K562 (cell line): ENCODE measurements at places on chromosomes 16 and 17.

DNA sequence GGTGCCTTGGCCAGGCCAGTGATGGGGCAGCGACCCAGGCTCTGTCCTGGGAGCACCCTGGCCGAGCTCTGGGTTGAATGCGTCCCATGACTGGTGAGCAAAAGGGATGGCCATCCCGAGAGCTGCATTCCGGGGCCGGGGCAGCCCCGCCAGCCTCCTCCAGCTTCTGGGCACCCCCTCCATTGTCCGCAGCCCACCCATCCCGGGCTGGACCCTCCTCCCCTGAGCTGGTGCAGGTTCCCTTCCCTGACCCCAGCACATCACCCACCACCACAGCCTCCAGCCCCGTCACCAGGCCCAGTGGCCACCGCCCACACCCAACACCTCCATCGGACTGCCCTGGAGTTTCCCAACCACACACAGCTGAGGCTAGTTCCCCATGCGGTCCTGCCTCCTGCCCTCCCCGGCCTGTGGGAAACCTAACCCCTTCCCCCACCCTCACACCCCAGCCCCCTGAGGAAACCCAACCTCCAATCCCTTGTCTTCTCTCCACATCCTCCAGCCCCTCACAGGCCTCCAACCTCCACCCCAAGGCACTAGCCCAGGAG is 16.2 kb upstream of the PVALEF start:
- peaks cover 52% of the 10 kb centered on the region for H3K27me3 ChIP-seq
- no peak overlapping the region for H3K27ac ChIP-seq
- H3K4me3 ChIP-seq = no peak overlapping the region
- peaks cover 6% of the 10 kb centered on the region; the same call in 1 of the 3 replicates for H3K4me1 ChIP-seq
- no peaks in the 10 kb centered on the region for H3K36me3 ChIP-seq
- DNase-seq = no peak

DNA sequence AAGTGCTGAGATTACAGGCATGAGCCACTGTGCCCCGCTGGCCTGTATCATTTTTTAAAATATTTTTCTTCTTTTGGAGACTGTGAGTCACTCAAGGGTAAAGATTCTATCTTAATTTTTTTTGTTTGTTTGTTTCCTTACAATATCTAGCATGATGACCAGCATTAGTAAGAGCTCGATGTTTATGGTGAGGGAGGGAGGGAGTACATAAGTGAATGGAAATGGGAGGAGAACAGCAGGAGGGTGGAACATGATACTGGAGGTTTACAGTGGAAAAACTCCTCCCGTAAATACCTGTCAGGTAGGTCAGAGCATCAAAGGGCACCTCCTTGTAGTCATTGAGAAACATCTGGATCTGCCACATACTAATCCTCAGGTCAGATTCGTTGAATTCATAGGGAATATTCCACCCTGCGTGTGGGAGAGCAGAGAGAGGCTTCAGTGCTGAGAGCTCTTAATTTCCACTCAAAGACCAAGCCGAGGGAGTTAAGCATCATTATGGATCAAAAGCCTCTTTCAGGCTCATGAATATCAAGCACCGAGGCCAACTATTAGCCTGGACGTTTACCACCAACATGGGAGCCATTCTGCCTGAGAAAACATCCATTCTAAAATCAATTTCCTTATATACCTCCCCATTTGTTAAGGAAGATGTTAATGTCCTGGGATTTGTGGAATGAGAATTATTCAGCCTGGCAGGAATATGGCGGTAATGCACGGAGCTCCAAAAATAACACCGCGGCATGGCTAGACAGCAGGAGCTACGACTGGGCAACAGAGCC is 51.8 kb downstream of the LYRM1 start:
- DNase-seq = no peak
- H3K4me1 ChIP-seq = peaks cover 8% of the 10 kb centered on the region; the same call in 1 of the 2 replicates
- no peaks in the 10 kb centered on the region for H3K36me3 ChIP-seq
- H3K27me3 ChIP-seq = no peaks in the 10 kb centered on the region
- no peak overlapping the region for H3K4me3 ChIP-seq

- H3K4me3 ChIP-seq = no peak overlapping the region
- no peaks in the 10 kb centered on the region for H3K4me1 ChIP-seq
- no peak for DNase-seq
- no peaks in the 10 kb centered on the region for H3K27me3 ChIP-seq
Measured at GRCh38 chr17:30796016-30796415, 28.5 kb downstream of the CRLF3 start.

GRCh38 chr17:76051561-76051960 is 20.8 kb downstream of the SRP68 start:
- no peaks in the 10 kb centered on the region for H3K27me3 ChIP-seq
- peaks cover 9% of the 10 kb centered on the region; the same call in 2 of the 3 replicates for H3K4me1 ChIP-seq
- DNase-seq = no peak
- H3K27ac ChIP-seq = no peak overlapping the region
- H3K36me3 ChIP-seq = peaks cover 80% of the 10 kb centered on the region

- H3K4me1 ChIP-seq = no peaks in the 10 kb centered on the region; the same call in 2 of the 3 replicates
- H3K36me3 ChIP-seq = peaks cover 15% of the 10 kb centered on the region; the same call in 1 of the 3 replicates
- peaks cover 3% of the 10 kb centered on the region; the same call in 2 of the 3 replicates for H3K27me3 ChIP-seq
- peak overlapping the region; percentile 56; the same call in 1 of the 2 replicates for H3K4me3 ChIP-seq
- no peak overlapping the region for H3K27ac ChIP-seq
Measured at GRCh38 chr16:89949756-89950155, 1.2 kb downstream of the DEF8 start.

- no peaks in the 10 kb centered on the region for H3K27me3 ChIP-seq
- peaks cover 88% of the 10 kb centered on the region; the same call in 2 of the 3 replicates for H3K36me3 ChIP-seq
- DNase-seq = peak; percentile 62
- H3K4me1 ChIP-seq = no peaks in the 10 kb centered on the region
- no peak overlapping the region for H3K27ac ChIP-seq
Measured at GRCh38 chr17:4074831-4075495, 67.9 kb downstream of the ZZEF1 start.

DNA sequence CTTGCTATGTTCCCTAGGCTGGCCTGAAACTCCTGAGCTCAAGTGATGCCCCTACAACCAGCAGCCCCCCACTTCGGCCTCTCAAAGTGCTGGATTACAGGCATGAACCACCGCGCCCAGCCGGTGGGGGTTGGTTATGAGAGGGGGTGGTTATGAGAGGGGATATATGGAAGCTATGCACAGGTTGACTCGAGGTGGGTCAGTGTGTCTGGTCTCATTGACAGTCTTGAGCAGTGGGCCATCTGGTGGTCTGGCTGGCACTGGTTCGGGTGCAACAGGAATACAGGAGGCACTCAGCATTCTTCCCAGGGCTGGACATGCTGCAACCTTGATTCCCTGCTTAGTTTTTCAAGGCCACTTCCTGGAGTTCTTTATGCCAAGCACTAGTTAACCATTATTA is 5.6 kb upstream of the STX1B start:
- H3K27ac ChIP-seq = no peak overlapping the region
- no peak overlapping the region for H3K4me3 ChIP-seq
- DNase-seq = no peak
- no peaks in the 10 kb centered on the region for H3K36me3 ChIP-seq

GRCh38 chr17:2215616-2216364 is 87.8 kb downstream of the SMG6 start:
- no peak overlapping the region for H3K27ac ChIP-seq
- DNase-seq = no peak

- no peaks in the 10 kb centered on the region for H3K36me3 ChIP-seq
- H3K27me3 ChIP-seq = peaks cover 77% of the 10 kb centered on the region
- no peak overlapping the region for H3K4me3 ChIP-seq
- H3K27ac ChIP-seq = no peak overlapping the region
- H3K4me1 ChIP-seq = no peaks in the 10 kb centered on the region
Measured at GRCh38 chr16:81165411-81166097, 69.4 kb upstream of the GCSH start.
